Stimulated activated CD8-positive, alpha-beta memory T cell treated with anti-CD3 and anti-CD28 coated beads, Interleukin-4, amount 100 ng/mL, for 1 hour (primary cell): ENCODE measurements at places on chromosomes 13 and 19.

GRCh38 chr19:41226053-41226873 is 7.2 kb downstream of the AXL start:
- no peak for DNase-seq

GRCh38 chr19:15378534-15379082 is 979 bp downstream of the AKAP8 start:
- no peak for DNase-seq

DNA sequence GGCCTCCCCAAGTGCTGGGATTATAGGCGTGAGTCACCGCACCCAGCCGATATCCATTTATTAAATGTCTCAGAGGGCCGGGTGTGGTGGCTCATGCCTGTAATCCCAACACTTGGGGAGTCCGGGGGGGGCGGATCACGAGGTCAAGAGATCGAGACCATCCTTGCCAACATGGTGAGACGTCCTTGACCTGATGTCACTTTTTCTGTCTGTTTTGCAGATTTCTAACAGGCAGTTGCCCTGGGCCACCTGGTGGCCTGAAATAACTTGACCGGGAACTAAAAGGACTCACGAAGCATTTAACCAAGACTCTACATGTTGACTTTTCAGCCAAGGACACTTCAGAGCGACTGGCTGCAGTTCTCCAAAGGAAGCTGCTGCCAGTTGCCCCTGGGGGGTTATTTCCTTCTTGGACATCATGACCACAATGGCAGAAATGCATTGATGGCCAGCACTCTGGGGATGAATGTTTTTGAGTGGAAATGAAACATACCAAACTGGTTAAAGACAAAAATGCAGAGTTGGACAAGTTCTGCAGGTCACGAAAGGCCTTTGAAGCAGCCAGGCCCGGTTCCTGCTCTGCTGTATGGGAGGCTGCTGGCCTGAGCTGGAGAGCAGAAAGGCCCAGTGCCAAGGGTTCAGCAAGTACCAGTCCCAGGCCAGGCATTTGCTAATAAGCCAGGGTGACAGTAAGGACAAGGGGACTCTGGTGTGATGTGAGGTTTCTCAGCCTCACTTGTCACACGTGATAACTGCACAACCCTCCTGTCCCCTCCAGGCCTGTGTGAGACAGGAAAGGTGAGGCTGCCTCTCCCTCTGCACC is 8.3 kb downstream of the ZNF837 start:
- DNase-seq, result no peak

DNA sequence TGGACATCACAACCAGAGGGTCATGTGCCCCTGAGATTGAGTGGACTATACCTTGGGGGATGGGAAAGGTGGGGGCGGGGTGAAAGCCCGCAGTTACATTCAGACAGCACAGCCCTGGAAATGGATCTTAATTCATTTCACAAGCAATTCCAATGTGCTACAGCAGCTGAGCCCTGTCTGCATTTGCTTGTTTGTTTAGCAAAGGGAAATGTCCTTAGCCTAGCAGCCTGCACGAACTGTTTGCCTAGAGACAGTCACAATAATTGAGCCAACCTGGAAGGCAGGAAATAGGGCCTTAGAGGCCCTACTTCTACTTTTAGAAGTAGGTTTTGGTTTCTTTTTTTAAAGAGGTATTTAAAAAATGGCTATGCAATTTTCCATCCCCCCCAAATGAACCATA is 177.3 kb upstream of the KL start:
- DNase-seq, result no peak

DNA sequence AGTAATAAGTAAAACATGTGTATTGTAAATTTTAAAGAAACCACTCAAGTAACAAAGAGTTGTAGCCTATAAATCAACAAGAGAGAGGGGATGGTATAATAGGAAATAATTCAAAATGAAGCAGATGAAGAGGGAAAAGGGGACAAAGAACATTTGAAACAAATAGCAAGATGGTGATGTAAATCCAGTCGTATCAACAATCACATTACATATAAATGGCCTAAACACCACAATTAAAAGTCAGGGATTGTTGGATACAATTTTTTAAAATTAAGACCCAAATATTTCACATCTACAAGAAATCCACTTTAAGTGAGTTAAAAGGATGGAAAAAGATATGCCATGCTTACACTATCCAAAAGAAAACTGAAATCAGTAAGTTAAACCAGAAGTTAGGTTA is 15.2 kb downstream of the FNDC3A start:
- no peak for DNase-seq

DNA sequence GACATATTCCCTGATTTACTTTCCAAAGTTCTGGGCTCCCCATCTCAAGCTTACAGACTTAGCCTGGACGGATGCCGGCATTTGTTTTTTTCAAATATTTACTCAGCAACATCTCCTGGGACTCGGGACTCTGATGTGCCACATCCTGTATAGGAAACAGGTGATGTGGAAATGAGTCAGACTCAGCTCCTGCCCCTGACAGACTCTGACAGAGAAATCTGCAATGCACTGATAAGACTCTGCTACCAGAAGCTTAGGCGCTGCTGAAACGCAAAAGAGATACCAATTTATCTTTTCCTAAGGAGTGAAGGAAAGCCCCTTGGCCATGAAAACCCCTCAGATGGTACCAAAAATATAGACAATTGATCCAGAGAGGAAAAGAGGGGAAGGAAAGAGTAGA is 16.2 kb downstream of the LAIR2 start:
- no peak for DNase-seq

DNA sequence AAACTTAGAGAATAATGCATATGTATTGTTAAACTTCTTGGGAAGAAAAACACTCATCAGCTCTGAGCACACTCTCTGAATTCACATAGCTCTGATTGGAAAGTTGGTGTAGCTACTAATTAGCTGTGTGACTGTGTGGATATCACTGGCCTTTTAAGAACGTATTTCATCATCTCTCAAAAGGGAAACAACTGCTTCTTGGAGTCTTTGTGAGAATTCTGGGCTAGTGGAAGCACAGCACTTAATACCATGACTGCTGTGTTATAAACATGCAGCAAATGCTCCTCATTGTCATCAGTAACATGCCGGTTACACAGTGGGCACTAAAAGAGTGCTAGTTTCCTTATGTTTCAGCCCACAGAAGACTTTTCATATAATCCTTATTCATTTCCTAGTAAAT is 220.9 kb upstream of the CSNK1A1L start:
- no peak for DNase-seq

GRCh38 chr19:48419158-48419920 is 25.9 kb downstream of the GRIN2D start:
- DNase-seq, result peak; percentile 28

- no peak for DNase-seq
These were observed 188.5 kb downstream of the LACC1 start for GRCh38 chr13:44068169-44068568.

DNA sequence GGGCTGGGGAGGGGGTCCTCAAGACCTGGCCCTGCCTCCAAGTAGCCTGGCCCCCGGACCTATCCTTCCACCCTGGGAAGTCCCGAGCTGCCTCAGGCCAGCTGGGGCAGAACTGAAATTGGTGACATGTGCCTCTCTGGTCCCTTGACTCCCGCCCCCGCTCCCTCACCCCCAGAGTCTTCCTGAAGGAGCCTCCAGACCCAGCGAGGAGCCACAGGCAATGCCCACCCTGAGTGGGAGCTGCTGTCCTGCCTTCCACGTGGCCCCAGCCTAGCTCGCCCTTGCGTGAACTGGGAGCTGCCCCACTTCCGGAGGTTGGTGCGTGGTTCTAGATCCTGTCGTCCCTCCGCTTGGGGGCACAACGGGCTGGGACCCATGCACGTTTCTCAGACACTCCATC is 34.6 kb downstream of the CEBPA start:
- DNase-seq, result no peak

GRCh38 chr13:111209613-111210012 is 94.5 kb downstream of the ARHGEF7 start:
- DNase-seq, result no peak

- no peak for DNase-seq
These were observed 22.3 kb downstream of the TMEM161A start for GRCh38 chr19:19115954-19116353.

DNA sequence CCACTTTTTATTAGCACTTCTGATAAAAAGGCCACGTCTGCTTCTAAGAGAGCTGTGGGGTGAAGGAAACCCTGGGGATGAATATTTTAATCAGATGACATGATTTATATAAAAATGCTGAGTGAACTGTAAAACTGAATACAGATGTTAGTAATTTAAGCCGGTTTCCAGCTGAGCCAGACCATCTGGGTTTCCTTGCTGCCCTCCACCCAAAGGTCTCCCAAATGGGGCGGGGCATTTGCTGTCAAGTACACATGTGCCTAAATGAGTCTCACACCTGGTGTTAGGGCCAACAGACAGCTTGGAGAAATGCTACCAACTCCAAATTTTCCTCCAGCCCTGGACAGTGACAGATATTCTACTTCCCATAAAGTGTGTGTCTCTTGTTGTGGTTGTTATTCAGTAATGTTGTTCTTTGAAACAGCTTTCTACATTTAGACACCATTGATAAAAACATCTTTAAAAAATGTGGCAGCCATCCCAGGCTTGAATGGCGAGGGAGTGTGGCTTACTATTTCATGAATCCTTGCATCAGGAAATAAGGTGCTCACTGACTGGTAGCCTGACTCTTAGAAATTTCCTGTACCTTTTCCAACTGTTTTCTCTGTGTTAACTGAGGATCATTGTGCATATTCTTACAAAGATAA is 350.4 kb downstream of the MTUS2 start:
- no peak for DNase-seq

DNA sequence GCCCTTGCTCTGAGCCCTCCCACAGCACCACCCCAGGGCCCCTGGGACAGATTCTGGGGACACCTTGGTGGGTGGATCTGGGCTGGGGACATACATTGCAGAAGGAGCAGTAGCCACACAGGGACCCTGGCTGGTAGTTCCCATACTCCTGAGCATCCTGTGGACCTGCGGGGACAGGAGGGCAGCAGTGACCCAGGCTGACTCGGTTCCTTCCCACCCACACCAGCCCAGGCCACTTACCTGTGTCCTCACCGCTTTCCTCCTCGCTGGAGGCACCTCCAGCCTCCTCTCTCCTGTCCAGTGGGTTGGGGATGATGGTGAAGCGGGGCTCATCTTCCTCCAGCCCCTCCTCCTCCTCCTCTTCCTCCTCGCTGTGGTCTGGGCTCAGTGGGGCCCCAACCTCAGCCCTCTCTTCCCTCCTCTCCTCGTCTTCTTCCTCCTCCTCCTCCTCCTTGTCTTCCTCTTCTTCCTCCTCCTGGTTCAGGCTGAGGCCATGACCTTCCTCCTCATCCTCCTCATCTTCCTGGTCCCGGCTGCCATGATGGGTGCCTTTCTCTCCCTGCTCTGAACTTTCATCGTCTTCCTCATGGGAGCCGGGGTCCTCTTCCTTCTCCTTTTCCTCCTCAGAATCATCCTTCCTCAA is 1.9 kb downstream of the HRC start:
- no peak for DNase-seq

DNA sequence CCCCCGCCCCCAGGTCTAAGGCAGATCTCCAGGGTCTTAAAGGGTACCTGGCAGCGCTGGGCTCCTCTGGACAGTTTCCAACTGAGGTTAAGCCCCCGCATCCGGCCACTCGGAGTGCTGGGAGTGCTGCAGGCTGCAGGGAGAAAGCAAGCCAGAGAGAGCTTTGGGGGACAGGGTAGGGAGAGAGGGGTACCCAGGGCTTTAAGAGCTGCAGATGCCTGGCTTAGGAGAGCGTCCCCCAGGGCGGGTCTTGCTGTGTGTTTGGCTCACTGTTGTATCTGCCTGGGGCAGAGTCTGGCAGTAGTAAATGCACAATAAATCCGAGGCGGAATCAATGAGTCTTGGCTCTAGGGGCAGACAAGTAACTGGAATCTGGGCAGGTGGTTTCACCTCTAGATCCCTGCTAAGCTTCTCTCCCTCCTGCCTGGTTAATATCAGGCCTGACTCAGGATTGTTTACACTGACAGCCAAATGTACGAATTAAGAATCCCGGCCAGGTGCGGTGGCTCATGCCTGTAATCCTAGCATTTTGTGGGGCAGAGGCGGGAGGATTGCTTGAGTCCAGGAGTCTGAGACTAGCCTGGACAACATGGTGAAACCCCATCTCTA is 798 bp upstream of the COX6B2 start:
- no peak for DNase-seq

- DNase-seq, result no peak
These were observed 75.0 kb upstream of the GTF3A start for GRCh38 chr13:27349458-27349857.

- DNase-seq, result no peak
These were observed 7.2 kb upstream of the SAE1 start for GRCh38 chr19:47123406-47123805.

DNA sequence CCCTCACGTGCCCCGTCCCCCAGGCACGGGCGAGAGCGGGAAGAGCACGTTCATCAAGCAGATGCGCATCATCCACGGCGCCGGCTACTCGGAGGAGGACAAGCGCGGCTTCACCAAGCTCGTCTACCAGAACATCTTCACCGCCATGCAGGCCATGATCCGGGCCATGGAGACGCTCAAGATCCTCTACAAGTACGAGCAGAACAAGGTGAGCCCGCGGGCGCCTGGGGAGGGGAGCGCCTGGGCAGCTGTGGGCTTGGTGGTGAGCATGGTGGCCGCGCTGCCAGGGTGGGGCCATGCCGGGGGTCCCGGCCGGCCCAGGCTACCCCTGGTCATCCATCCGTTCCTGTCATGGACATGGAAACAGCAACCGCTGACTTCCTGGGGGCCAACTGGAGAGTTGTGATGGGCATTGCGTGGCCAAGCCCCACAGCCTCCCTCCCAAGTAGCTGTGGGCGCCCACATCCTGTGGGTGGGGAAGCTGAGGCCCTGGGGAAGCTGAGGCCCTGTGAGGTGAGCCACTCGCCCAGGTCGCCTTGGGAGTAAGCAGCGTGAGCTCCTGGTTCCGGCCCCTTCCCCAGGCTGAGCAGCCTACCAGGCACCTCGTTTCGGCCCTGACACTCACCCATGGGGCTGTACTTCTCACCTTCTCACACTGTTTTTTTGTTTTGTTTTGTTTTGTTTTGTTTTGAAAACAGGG is 16.1 kb downstream of the GNA11 start:
- no peak for DNase-seq

GRCh38 chr19:5172859-5173630 is 167.6 kb downstream of the PTPRS start:
- no peak for DNase-seq

DNA sequence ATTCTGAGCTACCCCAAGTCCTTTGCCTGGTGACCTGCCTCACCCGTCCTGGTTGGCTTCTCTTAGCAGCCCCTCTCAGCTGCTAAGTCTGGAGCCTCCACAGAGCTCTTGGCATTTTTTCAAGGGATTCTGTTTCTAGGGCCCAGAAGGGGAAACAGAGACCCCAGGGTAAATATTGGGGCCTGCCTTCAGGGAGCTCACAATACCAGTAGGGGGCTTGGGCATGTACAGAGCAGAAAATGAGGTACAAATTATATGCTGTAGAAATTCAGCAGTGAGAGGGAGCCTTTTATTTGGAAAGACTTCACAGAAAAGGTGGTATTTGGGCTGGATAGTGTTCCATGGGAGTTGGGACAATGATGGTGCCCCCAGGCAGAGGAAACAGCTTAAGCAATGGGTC is 3.7 kb downstream of the SAMD4B start:
- no peak for DNase-seq
